Hippocampal formation (tissue), 2 donors: ENCODE measurements at places on chromosomes 2 and 18.

GRCh38 chr2:220106065-220106464, 478.6 kb downstream of the SLC4A3 start:
- no peak for DNase-seq

DNA sequence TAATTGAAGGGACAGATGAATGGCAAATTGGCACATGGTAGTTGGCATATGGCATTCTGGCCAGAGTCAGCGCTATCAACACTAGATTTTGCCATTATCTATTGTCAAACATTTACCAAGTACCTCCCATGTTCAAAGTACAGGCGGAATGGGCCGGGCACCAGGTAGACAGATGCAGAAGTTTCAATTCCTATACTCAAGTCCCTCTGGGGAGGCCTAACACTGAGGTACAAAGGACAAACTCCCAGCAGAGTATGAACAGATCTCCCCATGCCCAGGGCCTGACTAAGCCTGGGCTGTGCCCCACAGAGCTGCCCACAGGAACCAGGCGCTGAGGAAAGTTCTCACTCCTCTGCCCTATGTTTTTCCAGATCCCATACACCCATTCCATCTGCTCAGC, 257.5 kb upstream of the KLHL29 start:
- DNase-seq, result no peak

- no peak for DNase-seq
These were observed 358 bp downstream of the USP37 start for GRCh38 chr2:218567797-218568189.

GRCh38 chr2:144331674-144332355, 188.1 kb downstream of the ZEB2 start:
- DNase-seq, result peak; percentile 89

DNA sequence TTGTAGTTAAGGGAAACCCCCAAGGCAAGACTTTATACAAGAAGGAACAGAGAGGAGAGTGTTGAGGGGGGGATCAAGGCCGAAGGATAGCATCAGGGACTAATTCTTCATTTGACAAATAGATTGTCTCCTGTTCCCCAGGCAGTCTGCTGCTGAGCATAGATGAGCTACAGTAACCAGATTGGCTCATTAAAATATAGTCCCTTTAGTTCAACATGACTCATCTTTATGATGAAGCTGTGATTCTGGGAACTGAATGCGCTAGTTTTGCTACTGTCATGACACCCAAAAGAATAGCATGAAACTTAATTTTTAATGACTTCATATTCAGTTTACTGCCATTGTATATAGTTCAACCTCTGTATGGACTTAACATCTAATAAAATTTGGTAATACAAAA, 35.5 kb downstream of the TMEFF2 start:
- no peak for DNase-seq

DNA sequence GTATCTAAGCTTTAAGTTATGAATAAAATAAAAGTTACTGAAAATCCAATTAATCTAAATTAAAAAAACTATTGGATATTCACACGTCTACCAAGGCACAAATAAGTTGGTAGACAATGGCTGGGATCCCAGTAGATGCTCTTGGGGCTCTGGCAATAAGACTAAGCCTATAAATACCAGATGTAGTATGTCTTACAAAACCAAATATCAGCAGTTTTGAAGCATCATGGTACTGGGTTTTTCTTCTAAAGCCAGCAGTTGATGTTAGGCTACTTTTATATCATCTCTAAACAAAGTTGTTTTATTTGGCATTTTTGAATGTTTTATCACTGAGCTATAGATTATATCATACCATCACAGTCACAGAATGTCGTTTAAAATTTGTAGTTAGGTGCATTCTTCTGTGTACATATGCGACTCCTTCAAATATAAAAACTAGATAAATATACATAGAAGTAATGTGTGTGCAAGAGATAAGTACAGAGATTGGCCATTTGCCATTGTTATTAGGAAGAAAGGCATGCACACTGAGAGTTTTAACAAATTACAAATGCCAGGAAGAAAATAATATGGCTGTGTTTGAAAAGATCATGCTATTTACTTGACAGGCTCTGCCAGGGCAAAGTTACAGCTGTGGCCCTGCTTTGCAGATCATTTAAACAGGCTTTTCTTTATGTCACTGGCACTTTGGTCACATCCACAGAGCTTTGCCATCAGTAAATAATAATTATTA, 21.6 kb upstream of the TMEM17 start:
- no peak for DNase-seq
